ENCODE measurements at places on chromosomes 1 and 21.

DNA sequence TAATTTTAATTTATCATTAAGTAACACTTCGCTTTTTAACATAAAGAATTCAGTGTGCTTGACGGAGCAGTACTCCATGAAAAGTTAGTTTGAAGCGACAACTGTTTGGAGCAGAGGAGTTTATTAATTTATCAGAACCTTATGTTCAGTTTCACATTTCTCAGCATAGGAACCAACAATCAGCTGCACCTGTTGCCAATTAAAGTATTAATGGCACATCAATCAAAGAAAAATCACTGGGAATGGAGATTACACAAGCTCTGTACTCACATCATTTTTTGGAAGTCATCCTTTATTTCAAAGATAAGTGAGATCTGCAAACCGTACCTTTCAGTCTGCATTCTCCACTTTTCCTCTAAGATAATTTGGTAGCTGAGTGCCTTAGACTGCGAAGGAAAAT, 344.6 kb downstream of the LMO4 start:
- no peak for DNase-seq

DNA sequence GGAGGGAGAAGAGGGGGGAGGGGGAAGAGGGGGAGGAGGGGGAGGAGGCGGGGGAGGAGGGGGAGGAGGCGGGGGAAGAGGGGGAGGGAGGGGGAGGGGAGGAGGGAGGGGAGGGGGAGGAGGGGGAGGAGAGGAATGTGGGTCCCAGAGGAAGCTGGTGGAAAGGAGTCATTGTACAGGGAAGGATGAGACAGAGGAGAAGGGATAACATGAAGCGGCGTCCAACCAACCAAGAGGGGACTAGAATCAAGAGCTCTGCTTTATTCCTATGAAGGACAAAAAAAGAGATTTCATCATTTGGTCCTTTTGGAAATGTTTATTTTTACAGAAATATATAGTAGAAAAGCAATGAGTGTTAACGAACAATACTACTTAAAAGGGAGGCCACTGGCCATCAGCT, 24.5 kb downstream of the COA6 start:
- no peak for DNase-seq

GRCh38 chr1:117570988-117571409, 34.8 kb upstream of the TENT5C start:
- peak; percentile 16 for DNase-seq

- DNase-seq: peak; percentile 39
Observed at GRCh38 chr1:147717051-147717705, 43.2 kb downstream of the GJA5 start.

DNA sequence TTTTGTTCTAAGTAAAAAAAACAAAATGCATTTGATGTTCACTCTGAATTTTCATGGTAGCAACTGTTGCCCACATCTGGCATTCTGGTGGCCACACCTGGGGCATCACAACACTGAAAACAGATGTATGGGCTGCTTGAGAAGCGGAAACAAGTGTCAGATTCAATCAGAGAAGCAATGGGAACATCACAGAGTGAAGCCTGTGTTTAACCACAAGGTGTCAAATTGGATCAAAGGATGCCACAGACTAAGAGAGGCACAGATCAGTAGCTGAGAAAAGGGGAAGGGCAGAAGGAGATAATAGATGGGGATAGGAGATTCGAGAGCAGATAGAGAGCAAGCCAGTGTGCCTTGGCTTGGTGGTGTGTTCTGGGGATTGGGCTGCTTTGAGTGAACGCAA, 49.8 kb upstream of the MTF2 start:
- DNase-seq: peak; percentile 98

DNA sequence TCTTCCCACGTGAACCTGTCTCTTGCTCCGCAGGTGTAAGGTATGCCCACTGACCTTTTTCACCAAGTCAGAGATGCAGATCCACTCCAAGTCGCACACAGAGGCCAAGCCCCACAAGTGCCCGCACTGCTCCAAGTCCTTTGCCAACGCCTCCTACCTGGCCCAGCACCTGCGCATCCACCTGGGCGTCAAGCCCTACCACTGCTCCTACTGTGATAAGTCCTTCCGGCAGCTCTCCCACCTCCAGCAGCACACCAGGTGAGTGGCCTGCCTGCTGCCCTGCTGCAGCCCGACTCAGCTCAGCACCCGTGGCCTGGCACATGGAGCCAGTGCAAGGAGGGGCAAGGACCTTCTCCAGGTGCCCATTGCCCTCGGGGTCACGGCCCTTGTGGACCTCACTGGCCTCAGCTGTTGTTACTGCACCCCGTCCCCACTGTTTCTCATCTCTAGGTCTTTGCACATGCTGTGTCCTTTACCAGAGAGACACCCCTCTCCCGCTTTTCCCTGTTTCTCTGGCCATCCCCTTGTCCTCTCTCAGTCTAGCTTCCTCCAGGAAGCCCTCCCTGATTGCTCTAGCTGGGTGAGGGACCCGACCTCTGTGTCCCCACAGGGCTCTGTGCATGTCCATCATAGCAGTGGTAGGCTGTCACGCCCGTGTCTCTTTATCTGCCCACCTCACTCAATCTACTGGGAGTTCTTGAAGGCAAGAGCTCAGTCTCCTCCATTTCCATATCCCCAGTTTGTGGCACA, 25.4 kb downstream of the ZNF362 start:
- no peak for DNase-seq

GRCh38 chr1:238606896-238607295, 716.2 kb upstream of the ZP4 start:
- DNase-seq: no peak

DNA sequence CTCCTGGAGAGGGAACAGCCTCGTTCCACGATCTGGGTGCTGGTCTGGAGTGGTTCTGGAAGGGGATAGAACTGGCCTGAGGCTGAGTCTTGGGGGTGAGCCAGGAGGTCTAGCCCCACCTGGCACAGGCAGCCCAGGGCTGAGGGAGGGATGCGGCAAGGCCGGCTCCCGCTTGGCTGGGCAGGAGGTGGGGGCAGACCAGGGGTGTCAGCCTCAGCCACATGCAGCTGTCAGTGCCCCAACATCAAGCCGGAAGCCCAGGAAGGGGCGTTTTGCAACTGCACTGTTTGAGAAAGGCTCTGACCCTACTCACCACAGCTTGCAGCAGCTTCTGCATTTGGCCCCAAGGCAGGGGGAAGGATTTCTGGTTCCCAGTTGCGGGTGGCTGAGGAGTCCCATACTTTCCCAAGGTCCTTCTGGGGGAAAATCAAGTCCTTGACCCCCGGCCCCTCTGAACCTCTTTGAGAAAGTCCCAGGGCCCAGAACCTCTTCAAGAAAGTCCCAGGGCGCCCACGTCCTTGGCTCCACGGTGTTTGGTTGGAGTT, 2.0 kb downstream of the EFHD2 start:
- peak; percentile 77 for DNase-seq

GRCh38 chr1:22803833-22804232, 93.2 kb downstream of the EPHB2 start:
- DNase-seq: no peak

GRCh38 chr1:169289016-169289415, 78.6 kb downstream of the NME7 start:
- no peak for DNase-seq

DNA sequence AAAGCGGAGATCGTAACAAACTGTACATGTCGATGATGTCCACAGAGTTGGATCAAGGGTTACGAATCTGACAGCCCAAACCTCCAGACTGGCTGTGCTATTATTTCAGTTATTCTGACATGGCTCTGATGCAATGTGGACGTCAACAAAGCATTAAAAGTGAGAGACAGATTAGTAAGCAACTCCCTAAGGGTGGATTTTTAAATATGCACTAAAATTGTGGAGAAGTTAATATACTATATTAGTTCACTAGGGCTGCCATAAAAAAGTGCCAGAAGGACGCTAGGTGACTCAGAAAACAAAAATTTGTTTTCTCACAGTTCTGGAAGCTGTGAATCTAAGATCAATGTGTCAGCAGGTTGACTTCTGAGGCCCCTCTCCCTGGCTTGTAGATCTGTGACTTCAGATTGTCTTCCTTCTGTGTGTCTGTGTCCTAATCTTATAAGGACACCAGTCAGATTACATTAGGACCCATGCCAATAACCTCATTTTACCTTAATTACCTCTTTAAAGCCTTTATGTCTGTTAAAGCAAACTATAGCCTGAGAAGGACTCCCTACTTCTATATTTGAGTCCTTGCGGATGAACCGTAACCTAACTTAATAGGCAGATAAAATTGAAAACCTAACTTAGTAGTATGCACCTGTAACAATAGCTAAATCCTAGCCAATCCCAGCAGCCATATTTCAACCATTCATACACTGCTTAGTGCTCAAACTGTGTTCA, 66.0 kb upstream of the BACH1 start:
- DNase-seq: no peak

GRCh38 chr1:230368871-230369270, 57.3 kb downstream of the PGBD5 start:
- DNase-seq: no peak

DNA sequence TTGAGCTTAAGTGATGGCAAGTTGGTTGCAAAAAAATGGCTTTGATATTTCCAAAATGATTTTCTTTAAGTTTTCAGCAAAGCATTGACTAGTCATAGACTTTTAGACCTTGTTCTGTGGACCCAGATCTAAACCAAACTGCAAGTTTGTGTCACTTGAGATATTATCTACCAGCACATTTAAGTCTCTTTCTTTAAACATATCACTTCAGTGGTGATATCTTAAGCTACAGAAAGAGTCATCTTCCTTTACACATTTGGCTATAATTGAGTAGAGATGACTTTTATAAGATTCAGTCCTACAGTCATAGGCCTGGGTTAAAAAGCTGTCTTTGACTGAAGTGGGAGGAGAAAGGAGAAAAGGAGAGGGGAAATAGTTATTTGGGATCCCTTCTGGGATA, 95.2 kb downstream of the RUNX1 start:
- no peak for DNase-seq

GRCh38 chr1:85134583-85135391, 66.0 kb downstream of the SYDE2 start:
- no peak for DNase-seq

GRCh38 chr1:79745929-79746328, 739.4 kb upstream of the ADGRL4 start:
- DNase-seq: no peak

DNA sequence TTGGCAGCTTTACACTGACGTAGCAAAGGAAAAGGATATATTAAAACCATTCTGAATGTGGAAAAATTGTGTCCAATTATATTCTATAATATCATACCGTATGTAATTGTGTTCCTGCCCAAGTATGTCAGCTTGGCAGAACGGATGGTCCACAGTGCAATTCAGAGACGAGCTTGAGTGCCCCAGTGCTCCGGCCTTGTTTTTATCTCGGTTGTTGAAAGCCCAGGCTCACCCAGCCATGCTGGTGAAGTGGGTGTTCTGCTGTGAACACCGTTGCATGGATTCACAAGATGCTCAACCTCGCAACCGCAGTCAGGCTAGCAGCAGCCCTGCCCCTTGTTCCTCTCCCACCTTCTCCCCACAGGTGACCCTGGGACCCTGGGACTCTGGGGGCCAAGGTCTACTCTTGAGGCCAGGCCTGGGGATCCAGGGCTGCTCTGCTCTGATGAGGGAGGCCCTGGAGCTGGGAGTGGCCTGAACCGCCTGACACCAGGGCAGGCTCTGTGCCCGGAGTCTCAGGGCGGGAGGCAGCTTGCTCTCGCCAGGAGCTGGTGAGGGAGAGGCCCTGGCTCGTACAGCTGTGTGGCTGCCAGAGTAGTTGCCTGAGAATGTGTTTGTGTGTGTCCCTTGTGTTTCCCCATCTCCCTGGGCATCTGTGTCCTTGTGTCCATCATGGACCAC, 11.2 kb downstream of the PTPRF start:
- no peak for DNase-seq

DNA sequence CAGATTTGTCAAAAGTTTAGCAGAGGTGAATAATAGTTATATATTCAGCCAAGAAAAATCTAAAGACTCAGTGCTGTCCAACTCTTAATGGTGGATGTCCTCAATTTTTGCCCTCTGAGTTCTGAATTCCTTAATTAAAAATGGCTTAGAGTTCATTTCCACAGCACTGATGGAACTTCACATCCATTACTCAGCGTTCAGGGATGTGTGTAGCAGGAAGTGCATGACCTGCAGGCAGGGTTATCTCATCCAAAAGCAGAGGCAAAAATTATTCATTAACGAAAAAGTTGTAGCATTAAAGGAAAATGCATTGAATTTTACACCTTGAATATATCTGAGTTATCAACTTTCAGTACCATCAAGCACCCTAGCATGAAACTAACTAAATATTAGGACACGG, 96.7 kb downstream of the ZP4 start:
- no peak for DNase-seq

DNA sequence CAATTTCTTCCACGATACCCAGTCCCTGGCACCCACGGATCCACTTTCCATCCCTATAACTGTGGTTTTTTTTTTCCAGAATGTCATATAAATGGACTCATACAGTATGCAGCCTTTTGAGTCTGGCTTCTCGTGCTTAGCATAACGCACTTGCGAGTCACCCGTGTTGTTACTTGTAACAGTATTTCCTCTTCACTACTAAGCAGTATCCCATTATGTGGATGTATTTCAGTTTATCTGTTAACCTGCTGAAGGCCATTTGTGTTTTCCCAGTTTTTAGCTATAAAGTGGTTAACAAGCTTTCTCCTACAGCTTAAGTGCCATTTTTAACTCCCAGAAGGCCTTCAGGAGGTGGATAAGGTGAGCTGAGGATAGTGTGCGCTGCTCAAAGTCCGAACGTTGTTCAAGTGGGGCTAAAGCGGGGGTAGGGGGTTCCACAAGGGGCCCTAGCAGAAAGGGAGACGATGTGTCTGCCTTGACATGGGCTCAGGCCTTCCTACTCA, 829 bp downstream of the ADAR start:
- peak; percentile 13 for DNase-seq

GRCh38 chr1:47644212-47644573, 206.3 kb downstream of the FOXD2 start:
- DNase-seq: no peak
